ENCODE measurements at places on chromosomes 4 and X.

GRCh38 chrX:125952973-125953372 is 213.1 kb downstream of the DCAF12L2 start:
- no peak for DNase-seq

DNA sequence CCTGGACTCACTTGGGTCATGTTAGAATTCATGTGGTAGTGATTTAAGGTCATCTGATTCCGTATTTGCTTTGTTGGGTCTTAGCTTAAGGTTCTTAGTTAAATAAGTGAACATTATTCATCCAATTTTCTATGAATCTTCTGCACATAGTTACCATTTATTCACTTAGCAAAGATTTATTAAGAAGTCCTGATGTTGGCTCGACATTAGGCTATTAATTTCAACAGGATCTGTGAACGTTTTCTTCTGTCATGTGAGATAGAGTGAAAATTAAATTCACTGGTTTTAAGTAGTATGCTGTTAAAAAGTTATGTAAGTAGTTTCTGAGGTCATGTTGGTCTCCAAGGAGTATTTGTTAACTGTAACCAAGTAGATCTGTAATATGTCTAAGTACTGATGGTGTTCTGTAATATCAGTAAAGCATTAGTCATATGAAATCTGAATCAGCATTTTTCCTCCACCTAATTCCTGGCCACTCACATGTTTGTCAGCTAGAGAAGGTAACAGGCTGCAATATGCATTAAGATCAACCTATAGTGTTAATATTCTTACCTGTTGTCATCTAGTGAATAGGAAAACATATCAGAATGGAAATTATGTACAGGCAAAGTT is 155.6 kb downstream of the PCDH7 start:
- DNase-seq, result no peak

GRCh38 chrX:154819771-154820341 is 14.6 kb upstream of the MPP1 start:
- no peak for DNase-seq

- DNase-seq, result no peak
These were observed 25.1 kb upstream of the PLS3 start for GRCh38 chrX:115535844-115536243.

DNA sequence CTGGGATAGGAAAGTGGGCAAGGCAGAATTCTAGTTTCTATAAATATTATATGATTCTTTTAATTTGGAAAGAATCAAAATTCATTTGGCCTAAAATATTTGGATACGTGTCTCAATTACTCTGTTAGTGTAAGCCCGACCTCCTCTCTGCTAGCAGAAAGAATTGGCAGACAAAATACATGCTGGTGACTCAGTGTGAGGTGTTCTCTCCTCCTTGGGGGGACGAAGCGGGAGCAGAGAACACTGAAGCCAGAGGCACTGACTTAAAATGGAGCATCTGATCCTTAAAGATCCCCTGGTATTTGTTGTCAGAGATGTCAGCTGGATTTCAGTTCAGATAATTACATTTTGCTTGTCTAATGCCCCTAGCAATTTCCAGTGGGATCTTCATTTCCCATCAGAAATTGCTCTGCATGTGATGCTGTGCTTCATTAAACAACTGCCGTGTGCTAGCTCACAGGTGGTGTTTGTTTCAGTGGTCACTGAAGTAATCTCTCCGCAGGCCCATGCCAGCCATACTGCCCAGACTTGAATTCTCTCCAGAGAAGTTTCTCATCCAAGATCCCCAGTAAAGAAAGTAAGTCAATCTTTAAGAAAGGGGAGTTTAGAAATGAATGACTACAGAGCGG is 188.7 kb upstream of the TLL1 start:
- peak; percentile 52 for DNase-seq

- DNase-seq, result no peak
These were observed 1862.5 kb upstream of the TENM3 start for GRCh38 chr4:180380733-180381132.

GRCh38 chr4:101229116-101229515 is 118.2 kb downstream of the PPP3CA start:
- DNase-seq, result peak; percentile 32

- no peak for DNase-seq
These were observed 50.6 kb upstream of the SRPX start for GRCh38 chrX:38271154-38271716.

- DNase-seq, result no peak
These were observed 138.3 kb upstream of the USP38 start for GRCh38 chr4:143046454-143046853.

GRCh38 chr4:149870008-149870407 is 54.4 kb upstream of the IQCM start:
- no peak for DNase-seq

GRCh38 chr4:5256421-5256820 is 205.1 kb downstream of the STK32B start:
- no peak for DNase-seq

DNA sequence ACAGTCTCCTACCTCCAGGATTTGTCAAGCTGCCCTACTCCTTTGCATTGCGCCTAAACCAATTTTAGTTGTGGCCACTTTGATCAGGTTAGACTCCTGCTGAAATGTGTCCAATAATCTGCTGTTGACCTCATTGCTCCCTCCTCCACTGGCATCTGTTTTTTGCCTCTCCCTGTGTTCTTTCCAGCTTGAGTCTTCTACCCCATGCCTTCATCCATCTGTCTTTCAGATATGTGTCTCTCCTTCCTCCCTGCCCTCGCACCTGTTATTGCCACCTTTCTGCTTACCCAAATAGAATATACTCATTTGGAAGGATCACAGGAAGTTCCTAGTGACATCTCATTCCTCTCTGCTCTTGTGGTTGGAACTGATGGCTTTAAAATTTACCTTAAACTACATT is 366.6 kb upstream of the CLNK start:
- DNase-seq, result no peak

GRCh38 chr4:17981063-17981462 is 40.5 kb downstream of the LCORL start:
- DNase-seq, result no peak

GRCh38 chr4:58560736-58561135 is 1450.6 kb upstream of the IGFBP7 start:
- DNase-seq, result no peak

GRCh38 chr4:175280153-175280552 is 362.0 kb downstream of the ADAM29 start:
- DNase-seq, result no peak

- peak; percentile 37 for DNase-seq
These were observed 279.5 kb upstream of the TAPT1 start for GRCh38 chr4:16505726-16506125.

DNA sequence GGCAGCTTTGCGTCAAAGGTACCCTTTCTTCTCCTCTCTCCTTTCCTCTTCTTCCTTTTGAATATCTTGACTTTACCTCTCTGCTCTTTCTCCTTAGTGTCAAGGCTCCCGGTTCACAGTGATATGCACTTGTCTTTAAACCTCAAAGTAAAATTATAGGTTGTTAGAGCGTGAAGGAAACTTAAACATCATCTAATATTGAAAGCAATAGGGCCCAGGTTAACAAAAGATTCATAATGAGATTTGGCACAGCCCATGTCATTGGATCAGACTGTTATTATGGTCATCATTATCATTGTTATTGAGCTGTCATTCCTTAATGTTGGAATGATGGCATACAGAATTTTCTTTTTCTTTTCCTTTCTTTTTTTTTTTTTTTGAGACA is 32.5 kb downstream of the FTHL17 start:
- no peak for DNase-seq

GRCh38 chr4:76435528-76436319 is 695 bp downstream of the SHROOM3 start:
- DNase-seq, result no peak

DNA sequence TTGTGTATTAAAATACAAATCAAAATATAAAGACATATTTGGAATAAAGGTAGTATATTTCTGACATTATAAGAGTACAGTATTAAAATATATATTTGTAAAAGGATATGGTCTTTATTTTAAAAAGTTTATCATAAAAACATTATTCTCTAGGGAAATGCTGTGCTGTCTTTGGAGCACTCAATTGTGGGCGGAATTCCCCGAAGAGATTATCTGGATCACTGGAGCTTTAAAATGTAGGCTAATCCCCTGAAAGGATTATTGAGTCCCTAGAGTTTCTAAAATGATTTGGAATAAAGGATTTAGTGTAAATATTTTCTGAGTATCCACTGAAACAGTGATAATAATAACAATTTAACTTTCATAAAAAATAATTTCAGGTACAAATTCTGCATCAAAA is 1239.4 kb downstream of the TECRL start:
- DNase-seq, result no peak

GRCh38 chrX:19625612-19626011 is 110.3 kb upstream of the MAP3K15 start:
- DNase-seq, result no peak

DNA sequence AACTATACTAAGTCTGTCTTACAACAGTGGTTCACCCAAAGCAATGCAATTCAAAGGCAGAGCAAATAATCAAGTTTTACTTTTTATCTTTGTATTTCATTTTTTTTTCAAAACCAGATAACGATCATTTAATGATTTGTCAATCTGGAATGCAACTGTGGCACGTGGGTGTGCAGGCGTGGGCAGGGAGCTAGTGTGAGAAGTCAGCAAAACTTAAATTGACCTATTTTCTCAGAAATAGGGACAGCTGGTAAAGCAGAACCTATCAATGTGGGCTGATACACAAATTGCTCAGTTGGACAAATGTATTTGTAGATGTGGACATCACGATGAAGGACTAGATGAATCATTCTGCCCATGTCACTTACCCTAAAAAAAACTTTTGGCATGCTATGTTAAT is 105.6 kb downstream of the CBLL2 start:
- DNase-seq, result peak; percentile 16

DNA sequence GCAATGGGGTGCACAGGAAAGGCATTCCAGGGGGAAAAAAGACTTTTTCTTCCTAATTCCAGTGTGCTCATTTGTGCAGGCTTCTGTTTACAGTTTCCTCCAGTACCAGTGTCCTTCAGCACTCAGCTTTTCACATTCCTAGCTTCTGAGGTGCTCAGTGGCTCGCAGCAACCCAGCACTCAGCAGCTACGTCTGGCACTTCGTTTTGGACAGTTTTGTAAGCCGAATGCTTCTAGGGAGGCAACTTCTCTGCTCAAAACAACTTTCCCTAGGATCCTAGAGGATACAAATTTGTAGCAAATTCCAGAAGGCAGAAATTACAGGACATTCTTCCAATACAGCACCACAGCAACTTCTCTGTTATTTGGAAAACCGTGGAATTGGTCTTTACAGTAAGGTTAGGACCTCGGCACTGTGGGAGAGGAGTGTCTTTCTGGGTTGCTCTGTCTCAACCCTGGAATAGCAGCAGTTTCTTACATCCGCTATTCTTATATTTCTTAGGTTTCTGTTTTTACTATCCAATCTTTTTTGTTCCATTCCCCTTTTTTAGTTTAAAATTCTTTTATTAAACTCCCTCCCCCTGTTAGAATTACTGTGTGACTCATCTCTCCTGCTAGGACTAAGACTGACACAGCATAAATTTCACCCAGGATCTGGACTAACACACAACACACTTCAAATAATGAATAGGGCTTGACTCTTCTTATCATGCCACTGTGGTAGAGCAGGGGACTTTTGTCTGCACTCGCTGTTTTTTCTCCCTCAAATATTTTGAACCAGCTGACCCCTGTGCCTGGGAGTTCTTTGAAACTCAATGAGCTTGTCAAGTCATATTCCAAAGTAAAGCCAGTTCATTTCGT is 1314.7 kb downstream of the FSTL5 start:
- DNase-seq, result no peak

Measured in AG20443 (cell line).